Cortex of kidney (tissue), 1 donor: ENCODE measurements at places on chromosomes 12 and 14.

GRCh38 chr12:54030889-54031471, 1.9 kb upstream of the HOXC5 start:
- no peak for DNase-seq

DNA sequence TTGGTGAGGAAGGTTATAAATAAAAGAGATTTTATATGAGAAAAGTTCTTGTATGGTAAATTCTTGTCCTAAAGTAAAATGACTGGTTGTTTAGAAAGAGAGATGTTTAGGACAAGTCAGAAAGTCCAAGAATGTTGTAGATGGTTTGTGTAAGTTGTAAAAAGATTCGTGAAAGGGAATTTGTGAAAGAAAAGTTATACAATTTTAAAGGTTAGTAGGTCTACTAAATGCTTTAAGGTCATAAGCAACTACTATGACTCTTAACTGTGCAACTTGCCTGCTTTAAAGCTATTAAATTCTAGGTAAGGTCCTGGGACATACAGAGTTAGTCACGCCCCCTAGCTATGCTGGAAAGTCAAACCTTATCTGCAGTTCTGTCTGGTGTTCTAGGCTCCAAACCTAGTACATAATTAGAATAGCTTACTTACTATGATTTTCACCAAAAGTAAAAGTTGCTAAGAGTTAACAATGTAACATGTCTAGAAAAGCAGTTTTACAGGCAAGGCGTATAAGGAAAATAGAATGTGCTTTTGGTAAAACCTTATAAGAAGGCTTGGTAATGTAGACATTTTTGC, 11.2 kb upstream of the DHRS2 start:
- no peak for DNase-seq

DNA sequence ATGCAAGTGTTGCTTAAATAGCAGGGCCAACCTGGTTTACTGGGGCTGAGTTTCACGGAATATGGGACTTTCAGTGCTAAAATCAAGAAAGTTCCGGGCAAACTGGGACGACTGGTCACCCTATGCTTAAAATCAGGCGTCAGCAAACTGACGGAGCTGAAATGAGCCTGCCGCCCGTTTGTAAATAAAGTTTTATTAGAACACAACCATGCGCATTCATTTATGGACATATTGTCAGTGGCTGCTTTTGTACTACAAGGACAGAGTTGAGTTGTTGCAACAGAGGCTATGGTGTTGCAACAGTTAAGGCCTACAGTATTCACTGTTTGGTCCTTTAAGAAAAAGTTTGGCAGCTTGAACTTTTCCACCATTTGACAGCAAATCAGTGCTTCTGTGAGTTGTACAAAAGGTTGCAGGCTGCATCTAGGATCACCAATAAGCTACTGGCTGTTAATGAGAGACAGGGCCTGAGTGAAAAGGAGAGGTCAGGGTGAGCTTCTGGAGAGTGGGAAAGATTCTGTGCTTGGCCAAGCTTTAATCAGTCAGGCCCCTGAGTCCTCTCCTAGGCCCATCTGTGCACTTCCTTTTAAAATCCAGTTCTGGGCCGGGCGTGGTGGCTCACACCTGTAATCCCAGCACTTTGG, 13.3 kb downstream of the SELPLG start:
- no peak for DNase-seq

GRCh38 chr12:124938108-124938507, 23.7 kb upstream of the UBC start:
- no peak for DNase-seq

DNA sequence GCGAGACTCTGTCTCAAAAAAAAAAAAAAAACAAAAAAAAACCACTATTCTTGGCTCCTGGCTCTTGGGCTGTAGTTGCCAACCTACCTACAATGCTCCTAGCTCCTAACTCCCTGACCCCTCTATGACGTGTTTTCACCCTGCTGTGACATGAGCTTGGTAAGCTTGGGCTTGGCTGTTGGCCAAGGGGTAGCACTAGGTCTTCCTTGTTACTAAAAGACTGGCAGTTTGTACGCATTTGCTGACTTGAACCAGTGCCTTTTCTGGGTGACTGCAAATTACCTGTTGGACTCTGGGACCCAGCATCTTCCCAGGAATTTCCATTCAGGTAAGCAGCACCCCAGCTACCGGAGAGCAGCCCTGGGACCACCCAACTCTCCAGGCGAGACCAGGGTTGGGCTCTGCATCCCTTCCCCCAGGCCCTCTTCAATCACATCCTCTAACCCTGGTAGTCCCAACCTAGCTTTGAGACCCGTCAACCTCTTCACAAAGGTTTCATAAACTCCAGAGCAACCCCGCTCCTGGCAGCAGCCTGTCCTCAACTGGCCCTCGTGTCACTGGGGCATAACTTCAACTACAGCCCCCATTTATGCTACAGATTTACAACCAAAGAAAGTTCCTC, 8.3 kb downstream of the CDK2AP1 start:
- no peak for DNase-seq

DNA sequence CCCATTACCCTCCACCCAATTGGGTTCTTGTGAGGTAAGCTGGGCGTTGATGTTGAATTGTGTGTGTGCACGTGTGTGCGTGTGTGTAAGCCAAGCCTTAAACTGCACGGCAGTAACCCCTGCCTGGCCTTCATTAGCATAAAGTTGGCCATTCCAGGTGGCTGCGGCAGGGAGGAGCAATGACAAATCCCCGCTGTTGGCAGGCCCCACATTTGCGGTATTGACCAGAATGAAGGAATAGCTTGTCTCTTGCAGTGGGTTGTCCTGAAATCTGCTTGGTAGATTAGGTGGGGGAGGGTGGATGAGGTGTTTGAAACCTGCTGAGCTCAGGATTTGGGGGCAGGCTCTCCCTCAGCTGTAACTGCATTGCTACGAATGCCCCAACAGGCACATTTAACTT, 7.3 kb downstream of the VSX2 start:
- DNase-seq = no peak
